ENCODE measurements at places on chromosomes 2 and 18.

GRCh38 chr2:30239986-30240752 lies 8.8 kb downstream of the LBH start:
- DNase-seq, result no peak

DNA sequence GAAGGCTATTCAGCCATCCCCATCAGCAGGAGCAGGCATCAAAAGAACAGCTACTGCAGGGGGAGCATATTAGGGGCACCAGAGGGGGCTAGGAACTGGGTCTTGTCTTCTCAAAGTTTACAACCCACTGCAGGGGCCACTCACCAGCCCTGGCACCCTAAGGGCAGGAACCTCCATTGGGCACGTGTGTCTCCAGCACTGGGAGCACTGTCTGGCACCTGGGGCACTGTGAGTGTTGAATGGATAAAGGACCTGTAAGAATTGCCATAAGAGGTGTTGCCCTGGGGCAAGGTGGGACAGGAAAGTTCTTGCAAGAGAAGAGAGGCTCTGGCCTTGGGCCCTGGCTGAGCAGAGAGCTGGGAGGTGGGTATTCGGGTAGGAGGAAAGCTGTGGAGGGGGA lies 1.4 kb upstream of the STEAP3 start:
- no peak for DNase-seq

DNA sequence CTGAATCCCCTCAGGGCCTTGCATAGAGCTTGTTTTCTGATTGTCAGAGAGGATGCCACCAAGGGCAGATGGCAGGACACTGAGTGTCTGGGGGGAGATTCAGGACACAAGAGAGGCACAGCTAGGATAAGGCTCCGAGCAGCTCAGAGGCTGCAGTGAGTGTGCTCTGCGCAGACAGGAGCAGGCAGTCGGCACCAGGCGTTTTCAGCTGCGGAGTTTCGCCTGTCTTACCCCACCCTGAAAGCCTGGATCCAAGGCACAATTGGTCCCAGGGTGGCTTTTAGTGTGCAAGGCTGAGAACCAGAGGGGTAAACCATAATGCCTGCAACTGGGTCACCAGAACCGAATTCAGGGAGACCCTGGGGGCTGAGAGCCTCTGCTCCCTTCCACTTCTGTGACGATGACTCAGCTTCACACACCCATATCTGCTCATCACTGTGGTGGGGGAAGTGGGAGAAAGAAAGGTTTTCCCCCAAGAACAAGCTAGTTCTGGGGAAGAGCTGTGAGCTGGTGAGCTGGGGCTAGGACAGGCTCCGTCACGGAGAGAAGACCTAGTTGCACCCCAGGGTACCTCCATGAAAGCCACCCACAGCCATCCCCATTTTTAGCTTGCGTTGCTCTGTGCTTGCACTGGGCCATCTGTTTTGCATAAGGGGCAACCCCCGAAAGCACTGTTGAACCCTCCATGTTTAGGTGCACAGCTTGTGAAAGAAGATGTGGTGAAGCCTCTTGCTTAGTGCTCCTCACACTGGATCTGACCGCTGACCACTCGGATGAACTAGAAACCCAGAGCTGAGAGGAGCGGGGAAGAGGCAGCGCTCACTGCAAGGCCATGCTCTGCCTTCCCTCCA lies 173.7 kb downstream of the CELF4 start:
- no peak for DNase-seq

GRCh38 chr2:12412898-12413305 lies 303.8 kb upstream of the TRIB2 start:
- peak; percentile 44 for DNase-seq

DNA sequence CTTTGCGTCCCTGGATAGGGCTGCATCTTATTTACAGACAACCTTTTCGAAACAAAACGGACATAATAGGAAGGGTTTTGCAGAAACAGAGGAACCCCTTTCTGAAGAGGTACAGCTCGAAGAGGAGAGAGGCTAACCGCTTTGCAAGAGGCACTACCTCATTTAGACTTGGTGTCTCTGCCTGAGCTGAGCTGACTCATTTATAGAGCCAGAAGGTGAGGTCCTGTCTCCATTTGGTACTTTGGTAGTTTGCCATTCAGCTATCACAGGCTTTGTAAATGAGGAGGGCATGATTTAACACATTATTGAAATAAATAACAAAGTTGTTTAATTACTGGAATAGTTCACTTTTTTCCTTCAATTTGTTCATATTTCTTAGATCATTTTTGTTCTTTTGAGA lies 2.2 kb upstream of the NXPH2 start:
- DNase-seq, result no peak
